Sigmoid colon (tissue), 7 donors: ENCODE measurements at places on chromosomes 6 and 20. TPM values are rescaled to one million over a fixed set of nuclear protein-coding genes. Genes with fewer than 3 reads are reported as not detected.

GRCh38 chr20:46938434-46938833 lies 43.8 kb downstream of the EYA2 start:
- H3K4me1 ChIP-seq = no peaks in the 10 kb centered on the region
- no peaks in the 10 kb centered on the region for H3K27me3 ChIP-seq
- no peak overlapping the region for H3K27ac ChIP-seq
- H3K4me3 ChIP-seq = no peak overlapping the region
- DNase-seq = no peak

Gene IMPG1
- not detected for polyA plus RNA-seq

DNA sequence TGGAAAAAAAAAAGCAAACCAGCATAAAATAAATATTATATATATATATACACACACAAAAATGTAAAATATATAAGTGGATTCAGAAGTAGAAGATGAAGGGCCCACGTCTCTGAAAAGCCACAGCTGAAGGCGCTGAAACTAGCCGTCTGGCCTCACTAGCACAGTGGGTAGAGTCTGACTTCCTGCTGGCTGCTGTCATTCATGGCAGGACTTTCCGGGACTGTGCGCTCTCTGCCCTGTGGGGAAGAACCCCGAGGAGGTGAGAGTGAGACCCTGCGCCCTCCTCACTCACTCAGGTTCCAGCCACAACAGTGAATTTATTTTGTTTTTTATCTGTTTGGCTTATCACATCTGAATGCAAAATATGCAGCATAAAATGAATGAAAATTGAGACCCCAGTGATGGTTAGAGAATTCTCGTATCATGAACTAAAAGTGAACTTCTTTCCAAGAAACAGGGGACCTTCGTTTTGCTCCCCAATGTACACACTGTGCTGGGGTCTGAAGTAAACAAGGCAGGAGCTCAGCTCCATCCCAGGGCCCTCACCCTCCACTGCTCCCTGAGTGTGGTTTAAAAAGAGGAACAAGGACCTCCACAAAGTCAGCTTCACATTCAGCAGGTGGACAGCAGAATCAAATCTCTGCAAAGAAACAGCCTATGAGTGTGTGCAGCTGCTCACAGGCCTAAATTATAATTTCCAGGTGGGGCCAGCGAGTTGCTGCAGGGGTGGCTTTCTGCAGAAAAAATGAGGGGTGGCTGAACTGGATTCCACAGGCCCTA lies 1.3 kb upstream of the RAMACL start:
- H3K4me1 ChIP-seq = no peaks in the 10 kb centered on the region
- H3K36me3 ChIP-seq = no peaks in the 10 kb centered on the region
- H3K27me3 ChIP-seq = no peaks in the 10 kb centered on the region
- no peak overlapping the region for H3K4me3 ChIP-seq
- DNase-seq = no peak
- no peak overlapping the region for H3K27ac ChIP-seq

DNA sequence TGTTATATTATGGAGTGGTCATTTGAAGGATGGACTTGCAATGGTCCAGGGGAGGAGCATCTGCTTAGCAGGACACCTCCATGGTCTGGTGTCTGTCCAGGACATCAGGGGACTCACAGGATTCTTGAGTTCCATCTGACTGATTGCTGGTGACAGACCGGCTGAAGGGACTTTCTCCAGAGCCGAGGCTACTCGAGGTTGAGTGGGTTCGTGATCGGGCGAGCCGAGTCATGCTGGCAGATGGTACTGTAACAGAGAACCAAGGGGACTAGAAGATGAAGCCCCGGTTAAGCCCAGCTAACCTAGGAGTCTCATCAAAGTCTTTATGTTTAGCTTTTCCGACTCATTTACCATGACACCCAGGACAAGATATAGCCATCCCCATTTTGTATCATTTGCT lies 7.5 kb upstream of the SLA2 start:
- no peaks in the 10 kb centered on the region for H3K27me3 ChIP-seq
- H3K4me1 ChIP-seq = no peaks in the 10 kb centered on the region
- no peak for DNase-seq
- H3K36me3 ChIP-seq = peaks cover 34% of the 10 kb centered on the region

DNA sequence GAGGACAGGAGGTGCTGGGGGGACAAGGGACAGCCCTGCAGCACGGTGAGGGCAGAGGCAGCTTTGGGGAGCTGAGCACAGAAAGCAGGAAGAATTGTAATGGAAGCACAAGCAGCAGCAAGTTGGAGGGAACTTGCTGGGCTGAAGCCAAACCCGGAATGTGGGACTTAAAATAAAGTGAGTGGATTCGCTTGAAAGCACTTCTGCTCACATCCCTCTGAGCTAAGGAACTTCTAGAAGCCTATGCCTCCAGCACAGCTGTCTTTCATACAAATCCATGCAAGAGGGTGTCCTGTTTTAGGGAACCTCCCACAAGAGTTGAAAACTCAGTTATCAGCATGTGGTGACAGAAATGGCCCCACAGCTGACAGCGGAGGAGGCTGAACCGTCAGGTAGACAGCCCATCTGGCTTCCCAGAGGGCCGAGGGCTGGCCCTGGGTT lies 71.4 kb upstream of the MLN start:
- no peaks in the 10 kb centered on the region for H3K4me1 ChIP-seq
- no peak overlapping the region for H3K27ac ChIP-seq
- H3K27me3 ChIP-seq = no peaks in the 10 kb centered on the region

DNA sequence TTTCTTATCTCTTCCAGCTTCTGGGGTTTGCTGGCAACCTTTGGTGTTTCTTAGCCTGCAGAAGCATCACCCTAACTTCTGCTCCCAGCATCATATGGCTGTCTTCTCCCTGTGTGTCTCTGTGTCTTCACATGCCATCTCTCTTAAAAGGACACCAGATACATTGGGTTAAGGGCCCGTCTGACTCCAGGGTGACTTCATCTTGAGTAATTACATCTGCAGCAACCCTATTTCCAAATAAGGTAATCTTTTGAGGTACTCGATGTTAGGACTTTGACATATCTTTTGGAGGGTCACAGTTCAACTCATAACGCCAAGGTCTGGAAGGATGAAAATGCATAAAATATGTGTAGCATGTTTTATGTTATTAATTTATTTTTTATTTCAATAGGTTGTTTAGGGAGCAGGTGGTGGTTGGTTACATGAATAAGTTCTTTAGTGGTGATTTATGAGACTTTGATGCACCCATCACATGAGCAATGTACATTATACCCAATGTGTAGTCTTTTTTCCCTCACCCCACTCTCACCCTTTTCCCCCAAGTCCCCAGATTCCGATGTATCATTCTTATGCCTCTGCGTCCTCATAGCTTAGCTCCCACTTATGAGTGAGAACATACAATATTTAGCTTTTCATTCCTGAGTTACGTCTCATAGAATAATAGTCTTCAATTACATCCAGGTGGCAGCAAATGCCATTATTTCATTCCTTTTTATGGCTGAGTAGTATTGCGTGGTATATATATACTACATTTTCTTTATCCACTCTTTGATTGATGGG lies 131.1 kb downstream of the TBXT start:
- DNase-seq = no peak
- no peaks in the 10 kb centered on the region for H3K36me3 ChIP-seq
- H3K4me1 ChIP-seq = no peaks in the 10 kb centered on the region
- no peak overlapping the region for H3K4me3 ChIP-seq
- H3K27me3 ChIP-seq = no peaks in the 10 kb centered on the region
- H3K27ac ChIP-seq = no peak overlapping the region

- no peak overlapping the region for H3K4me3 ChIP-seq
- H3K27ac ChIP-seq = no peak overlapping the region
- no peaks in the 10 kb centered on the region for H3K27me3 ChIP-seq
- H3K36me3 ChIP-seq = no peaks in the 10 kb centered on the region
- DNase-seq = no peak
Measured at GRCh38 chr20:33191484-33191883, 23.5 kb downstream of the BPIFA2 start.

Gene LPA
- polyA plus RNA-seq = not detected
